ENCODE measurements at places on chromosomes 2 and 18. TPM values are rescaled to one million over a fixed set of nuclear protein-coding genes. Genes with fewer than 3 reads are reported as not detected.

The KCNF1 gene
- 1.1 TPM for polyA plus RNA-seq

The CAPN14 gene
- 0.07 TPM for polyA plus RNA-seq

The FAM110C gene
- polyA plus RNA-seq = 12.5 TPM

The C1GALT1C1L gene
- 4.9 TPM for polyA plus RNA-seq

The FAM228B gene
- 18.8 TPM for polyA plus RNA-seq

The RND3 gene
- polyA plus RNA-seq = 47.6 TPM

The GDF7 gene
- polyA plus RNA-seq = 4.4 TPM

The PLEK gene
- 18.9 TPM for polyA plus RNA-seq

The RNF152 gene
- polyA plus RNA-seq = 8.4 TPM

The GAREM2 gene
- 6.0 TPM for polyA plus RNA-seq

The RAD51AP2 gene
- 0.21 TPM for polyA plus RNA-seq

The MATN3 gene
- polyA plus RNA-seq = 16.7 TPM

DNA sequence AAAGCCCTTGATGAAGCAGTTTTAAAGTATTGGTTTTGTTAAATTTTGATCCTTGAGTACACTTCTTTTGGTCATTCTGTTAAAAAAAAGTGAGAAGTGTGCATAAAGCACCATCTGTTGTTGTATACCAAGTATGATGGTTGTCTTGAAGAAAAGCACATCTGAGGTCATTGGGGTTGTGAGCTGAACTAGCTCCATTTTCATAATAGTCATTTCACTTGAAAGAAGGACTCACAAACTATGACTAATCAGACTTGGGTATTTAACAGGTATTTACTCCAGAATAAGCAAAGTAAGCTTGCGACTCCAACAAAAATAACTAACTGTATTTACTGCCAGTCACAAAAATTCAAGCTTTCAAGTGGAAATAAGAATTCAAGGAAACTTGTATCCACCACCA, 35.1 kb downstream of the CHN1 start:
- DNase-seq = no peak

DNA sequence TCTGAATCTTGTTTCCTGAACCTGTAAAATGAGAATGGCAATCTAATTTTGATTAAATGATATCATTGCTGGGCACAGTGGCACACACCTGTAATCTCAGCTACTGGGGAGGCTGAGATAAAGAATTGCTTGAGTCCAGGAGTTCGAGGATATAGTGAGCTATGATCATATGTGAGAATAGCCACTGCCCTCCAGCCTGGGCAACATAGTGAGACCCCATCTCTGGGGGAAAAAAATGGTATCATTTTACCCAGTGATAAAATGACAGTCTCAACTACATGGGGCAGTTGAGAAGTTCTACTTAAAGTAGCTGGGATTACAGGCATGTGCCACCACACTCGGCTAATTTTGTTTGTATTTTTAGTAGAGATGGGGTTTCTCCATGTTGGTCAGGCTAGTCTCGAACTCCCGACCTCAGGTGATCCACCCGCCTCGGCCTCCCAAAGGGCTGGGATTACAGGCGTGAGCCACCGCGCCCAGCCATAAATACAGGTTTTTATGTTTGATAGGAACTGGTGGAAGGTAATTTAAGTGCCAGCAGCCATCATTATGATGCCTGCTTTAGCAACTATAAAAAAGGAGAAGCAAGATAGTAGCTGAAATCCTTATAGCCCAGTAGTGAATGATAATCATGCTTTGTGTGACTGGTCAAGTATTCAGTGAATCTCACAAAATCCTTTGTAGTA, 17.0 kb downstream of the BZW1 start:
- no peak for DNase-seq

DNA sequence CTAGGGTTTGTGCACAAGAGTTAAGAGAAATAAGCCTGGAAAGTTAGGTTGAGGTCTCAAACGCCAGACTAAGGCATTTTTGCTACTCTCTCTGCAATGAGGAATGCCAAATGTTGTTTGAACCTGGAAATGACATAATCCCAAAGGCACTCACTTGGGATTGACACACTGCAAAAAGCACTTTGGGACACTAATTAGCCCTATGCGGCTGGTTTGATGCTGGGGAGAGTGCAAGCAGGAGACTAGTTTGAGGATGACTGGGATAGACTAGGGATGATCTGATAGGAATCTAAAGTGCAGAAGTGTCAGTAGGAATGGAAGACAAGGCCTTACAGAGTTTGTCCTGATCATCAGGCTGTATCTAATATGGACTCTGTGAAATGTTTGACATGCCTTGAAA, 469.0 kb downstream of the SLC4A3 start:
- DNase-seq = no peak

GRCh38 chr2:32902986-32903385, 43.8 kb upstream of the LTBP1 start:
- no peak for DNase-seq

DNA sequence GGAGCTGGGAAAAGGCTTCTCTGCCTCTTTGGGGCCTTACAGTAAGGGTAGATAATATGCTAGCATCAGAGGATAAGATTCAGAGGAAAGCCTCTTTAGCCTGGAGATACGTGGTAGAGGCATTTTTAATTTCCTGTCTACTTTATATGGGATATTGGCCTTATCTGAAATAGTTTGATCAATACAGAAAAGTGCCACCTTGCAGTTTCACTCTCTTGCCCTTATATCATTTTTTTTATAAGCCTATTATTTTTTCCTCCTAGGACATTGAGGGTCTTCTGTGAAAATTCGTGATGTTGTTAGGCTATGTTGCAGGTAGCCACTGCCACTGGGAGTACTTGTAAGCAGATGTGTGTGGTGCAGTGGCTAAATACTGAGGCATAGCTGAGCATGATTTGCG, 40.1 kb upstream of the TOGARAM2 start:
- DNase-seq = no peak

DNA sequence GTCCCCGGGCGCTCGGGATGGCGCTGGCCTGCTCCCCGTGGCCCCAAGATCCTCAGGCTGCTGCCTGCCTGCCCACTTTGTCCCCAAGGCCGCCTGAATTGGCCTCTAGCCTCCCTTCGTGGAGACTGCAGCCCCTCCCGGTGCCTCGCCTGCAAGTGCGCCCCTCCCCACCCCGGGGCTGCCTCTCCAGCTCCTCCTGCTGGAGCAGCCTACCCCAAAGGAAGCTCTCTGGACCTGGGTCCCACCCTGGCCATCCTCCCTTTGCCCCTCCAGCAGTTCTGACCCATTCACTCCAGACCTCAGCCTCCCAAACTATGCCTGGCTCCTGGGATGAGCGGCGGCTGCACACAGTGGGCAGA, 6.2 kb downstream of the ESPNL start:
- DNase-seq = no peak

- DNase-seq = no peak
These were observed 240.6 kb downstream of the SOX11 start for GRCh38 chr2:5932556-5933469.

GRCh38 chr2:202317080-202317857, 51.7 kb downstream of the NOP58 start:
- peak; percentile 16 for DNase-seq

- no peak for DNase-seq
These were observed 440.8 kb upstream of the MYT1L start for GRCh38 chr2:2771721-2772411.

DNA sequence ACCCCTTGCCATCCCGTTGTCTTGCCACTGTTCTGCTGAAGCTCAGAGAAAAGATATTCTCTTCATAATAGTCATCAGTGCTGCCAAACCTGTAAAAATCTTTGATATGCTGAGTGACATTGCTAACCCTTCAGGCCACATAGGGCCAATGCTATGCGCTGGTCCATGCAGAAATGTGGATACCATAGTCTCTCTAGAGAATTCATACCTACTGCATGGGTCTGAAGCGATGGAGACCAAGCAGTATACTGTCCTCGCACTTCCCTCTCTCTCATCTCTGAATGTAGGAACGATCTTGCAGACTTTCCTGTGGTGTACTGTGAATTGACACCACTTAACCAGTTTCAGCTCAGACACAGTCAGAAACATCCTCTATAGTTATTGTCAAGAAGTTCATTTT, 17.9 kb upstream of the ANKRD44 start:
- DNase-seq = no peak

- no peak for DNase-seq
These were observed 240.4 kb downstream of the MBD2 start for GRCh38 chr18:53984021-53984420.

DNA sequence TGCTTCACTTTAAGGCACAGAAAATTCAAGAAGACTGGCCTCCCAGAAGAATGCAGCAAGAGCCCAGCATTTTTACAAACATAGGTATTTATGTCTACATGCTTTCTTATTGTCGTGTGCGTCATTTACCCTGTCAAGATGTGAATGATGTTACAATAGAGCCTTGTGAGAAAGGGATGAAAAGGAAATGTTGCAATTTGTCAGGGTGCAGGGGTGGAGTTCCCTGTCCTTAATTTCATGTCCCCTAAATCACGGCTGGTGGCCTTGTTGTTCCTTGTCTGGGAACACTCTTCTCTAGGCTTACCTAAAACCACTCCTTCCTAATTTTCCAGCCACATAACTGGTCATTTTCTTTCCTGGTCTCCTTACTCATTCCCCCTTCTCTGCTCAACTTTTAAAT, 194.2 kb downstream of the TXNL1 start:
- no peak for DNase-seq

GRCh38 chr2:226832061-226832460, 3.8 kb upstream of the RHBDD1 start:
- DNase-seq = no peak

GRCh38 chr2:70753902-70754301, 14.1 kb downstream of the ADD2 start:
- peak; percentile 15 for DNase-seq

- no peak for DNase-seq
These were observed 22.6 kb downstream of the MRPL44 start for GRCh38 chr2:223979730-223980396.

DNA sequence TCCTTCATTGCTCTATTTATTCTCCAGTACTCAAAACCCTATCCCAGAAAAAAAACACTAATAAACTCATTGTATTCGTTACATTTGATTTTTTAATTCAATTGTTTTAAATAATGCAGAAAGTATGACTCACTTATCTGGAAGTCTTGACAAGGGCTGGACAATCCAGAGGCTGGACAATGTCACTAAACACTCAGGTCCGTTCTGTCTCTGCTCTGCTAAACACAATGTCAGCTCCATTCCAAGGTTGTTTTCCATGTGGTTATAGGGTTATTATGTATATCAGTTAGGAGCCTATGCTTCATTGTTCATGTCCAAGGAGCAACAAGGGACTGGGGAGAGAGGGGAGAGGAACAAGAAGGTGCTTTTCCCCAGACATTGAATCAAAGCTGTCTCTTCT, 125.5 kb downstream of the IRS1 start:
- DNase-seq = no peak

DNA sequence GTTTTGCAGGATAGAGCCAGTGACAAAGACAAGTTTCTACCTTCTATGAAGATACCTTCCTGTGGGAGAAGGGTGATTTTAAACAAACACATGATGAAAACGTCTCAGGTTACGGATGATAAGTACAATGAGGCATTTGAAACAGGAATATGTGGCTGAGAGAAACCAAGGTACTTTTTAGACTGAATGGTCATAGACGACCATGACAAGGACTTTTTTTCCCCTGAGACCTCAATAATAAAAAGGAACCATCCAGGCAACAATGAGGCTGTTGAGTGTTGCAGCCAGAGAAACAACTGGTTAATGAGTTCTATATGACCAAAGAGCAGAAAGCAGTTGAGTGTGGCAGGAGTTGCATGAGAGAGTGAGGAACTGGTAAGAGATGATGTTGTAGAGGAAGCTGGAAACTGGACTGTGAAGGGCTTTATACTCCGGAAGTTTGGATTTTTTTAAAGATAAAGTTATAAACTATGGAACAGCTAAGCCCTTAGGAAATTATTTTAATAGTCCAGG, 306.1 kb upstream of the CYRIA start:
- no peak for DNase-seq

GRCh38 chr2:45781464-45781811, 130.0 kb downstream of the PRKCE start:
- DNase-seq = no peak

DNA sequence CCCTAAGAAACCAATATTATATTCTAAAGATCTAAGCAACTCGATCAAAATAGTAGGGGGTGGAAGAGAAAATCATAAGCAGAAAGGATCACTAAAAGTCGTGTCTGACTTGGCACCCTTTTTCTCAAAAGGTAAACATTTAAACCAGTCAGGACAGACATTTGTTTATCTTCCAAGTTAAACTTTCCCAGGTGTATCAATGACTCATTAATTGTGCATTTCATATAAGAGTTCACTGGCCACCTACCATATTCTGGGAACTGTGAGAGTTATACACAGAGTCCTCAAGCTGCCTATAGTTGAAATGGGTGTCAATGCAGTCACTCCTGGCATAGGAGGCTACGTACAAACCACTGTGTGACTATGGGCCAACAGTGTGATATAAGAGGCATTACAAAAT, 4.8 kb upstream of the ACVR1 start:
- no peak for DNase-seq
